Astrocyte of the spinal cord (primary cell): ENCODE measurements at places on chromosomes 5 and 9.

GRCh38 chr5:135133698-135134515 lies 99.9 kb upstream of the PITX1 start:
- no peak for DNase-seq

DNA sequence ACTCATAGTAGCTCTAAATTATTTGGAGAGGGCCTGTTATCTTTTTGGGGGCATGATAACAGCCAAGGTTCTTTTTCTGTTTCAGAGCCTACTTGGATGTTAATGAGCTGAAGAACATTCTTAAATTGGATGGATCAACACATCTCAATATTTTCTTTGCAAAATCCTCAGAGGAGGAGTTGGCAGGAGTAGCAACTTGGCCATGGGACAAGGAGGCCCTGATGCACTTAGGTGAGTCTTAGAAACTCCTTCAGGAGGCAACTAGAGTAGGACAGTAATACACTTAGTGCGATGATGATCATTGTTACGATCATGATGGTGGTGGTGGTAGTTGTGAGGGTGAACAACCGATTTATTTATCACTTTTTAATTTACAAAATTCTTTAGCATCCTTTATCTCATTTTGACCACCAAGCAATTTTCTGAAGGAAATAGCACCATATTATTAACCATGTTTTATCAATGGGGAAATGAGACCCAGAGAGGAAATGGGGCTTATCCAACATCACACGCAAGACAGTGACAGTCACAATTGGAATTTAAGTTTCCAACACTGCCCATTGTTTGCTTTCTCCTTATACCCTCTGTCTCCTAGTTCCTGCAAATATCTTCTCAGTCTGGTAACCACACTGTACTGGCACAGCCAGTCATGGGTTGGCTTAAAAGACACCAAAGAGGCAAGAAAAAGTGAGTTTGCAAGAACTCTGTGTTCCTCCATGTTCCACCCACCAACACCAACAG lies 54.0 kb downstream of the PAPPA start:
- no peak for DNase-seq

- DNase-seq, result no peak
Observed at GRCh38 chr9:129199044-129199435, 21.0 kb upstream of the IER5L start.

- no peak for DNase-seq
Observed at GRCh38 chr9:92295240-92295790, 1.8 kb upstream of the IARS1 start.

- DNase-seq, result no peak
Observed at GRCh38 chr9:133793471-133793870, 55.3 kb upstream of the SARDH start.

- DNase-seq, result no peak
Observed at GRCh38 chr5:158223054-158223600, 364.2 kb upstream of the CLINT1 start.

DNA sequence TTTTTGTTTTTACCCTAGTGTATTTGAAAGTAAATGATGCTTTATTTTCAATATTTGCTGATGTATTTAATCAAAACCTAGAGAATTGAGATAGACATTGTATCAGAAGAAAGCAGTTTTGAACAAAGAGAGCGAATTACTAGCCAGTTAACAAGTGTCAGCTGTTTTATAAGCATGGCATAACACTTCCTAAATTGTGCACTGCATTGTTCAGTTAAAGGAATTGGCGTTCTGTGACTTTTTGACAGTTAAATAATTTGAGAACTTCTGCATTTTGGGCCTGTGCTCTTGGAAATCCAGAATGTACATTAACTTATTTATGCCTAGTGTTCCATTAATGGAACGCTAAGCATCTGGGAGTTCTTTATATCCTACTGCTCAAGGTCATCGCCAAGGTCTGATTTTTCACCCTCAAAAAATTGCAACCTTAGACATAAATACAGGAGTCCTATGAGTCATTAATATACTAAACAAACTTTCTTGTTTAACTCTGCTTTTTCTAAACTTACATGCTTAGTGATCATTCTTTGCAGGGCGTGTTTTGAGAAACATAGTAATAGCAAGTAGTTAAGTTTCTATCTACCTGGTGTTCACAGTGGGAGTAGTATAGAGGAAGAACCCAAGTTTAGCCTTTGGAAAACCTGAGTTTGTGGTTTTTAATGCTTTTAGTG lies 31.1 kb downstream of the RASA1 start:
- DNase-seq, result no peak

- no peak for DNase-seq
Observed at GRCh38 chr5:132797651-132798050, 15.5 kb upstream of the SOWAHA start.

- no peak for DNase-seq
Observed at GRCh38 chr5:6166698-6167394, 211.5 kb downstream of the MED10 start.

- no peak for DNase-seq
Observed at GRCh38 chr5:135015942-135016341, 18.1 kb downstream of the PITX1 start.

DNA sequence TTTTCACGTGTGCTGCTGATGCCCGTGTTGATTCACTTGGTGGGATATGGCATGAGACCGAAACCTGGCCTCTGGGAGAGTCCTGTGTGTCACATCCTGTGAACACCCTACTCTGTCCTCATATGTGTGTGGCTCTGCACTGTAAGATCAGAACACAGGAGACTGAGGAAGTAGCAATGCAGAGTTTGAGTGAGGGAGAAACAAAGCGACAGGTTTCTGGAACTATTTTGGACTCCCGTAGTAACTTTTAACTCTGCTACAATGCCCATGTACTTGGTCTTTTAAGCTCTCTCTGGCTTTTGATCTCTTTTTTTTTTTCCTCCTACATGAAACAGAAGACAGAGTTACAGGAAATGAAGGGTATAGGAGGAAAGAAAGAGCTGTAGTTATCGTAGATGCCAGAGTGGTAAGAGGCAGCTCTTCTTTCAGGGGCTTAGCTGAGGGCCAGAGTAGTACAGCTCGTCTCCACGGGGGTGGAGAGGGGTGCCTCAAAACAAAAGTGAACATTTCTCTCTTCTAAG lies 26.6 kb downstream of the GRAMD2B start:
- DNase-seq, result peak; percentile 67

- DNase-seq, result no peak
Observed at GRCh38 chr9:130627896-130628792, 36.2 kb upstream of the PRDM12 start.

- peak; percentile 57 for DNase-seq
Observed at GRCh38 chr5:120765189-120765588, 301.1 kb downstream of the PRR16 start.

DNA sequence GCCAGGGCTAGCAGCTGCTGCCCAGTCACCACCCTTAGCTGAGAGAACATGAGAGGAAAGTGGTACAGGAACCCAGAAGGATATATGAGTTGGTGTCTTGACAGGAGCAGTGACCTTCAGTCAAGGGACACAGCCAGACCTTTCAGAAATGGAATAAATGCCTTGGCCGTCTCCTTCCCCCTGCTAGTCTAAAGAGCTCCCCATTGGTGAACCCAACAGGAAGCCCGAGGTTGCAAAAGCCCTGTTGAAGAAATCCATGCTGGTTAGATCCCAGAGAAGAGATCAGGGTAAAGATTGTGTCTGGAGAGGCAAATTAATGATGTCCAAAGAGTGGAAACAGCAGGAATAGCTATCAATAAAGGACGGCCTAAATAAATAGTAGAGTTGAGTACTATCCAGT lies 244.5 kb downstream of the NR3C1 start:
- no peak for DNase-seq

- DNase-seq, result no peak
Observed at GRCh38 chr5:22598796-22599195, 254.3 kb downstream of the CDH12 start.

DNA sequence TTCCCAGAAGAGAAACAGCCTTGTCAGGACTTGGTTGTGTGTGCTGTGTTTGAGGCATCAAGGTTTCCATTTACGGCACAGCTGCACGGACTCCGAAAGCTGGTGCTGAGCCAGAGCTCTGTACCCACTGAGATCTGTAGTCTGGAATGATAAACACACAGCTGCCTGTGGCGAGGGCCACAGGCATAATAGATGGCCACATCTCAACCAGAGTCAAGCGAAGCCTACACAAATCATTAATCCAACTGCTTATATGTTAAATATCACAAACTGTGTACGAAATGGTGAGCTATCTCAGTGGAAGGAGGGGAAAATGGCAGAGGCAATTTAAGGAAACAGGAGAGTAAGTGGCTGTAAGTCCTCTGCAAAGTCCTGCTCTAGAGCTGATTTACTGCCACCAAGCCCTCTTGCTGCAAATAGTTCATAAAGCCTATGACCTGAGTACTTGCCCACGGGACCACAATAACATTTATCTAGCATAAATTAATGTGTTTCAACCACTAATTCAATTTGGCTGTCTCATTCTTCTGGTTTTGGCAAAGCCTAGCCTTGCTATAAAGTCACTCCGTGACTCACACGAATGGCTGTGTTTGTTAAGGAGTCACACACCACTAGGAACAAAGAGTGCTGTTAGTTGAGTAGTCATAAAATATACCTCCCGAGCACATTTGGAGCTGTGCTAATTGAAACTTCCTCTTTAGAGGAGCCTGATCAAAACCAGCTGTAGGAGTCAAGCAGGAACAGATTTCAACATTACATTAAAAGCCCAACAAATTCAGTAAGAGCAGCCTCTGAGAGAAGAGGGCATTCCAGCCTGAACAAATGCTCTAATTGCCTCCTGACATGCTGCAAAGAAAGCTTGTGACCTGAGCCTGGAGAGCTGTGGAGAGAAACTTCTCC lies 738.6 kb upstream of the ZNF608 start:
- peak; percentile 99 for DNase-seq

GRCh38 chr9:136289651-136290507 lies 14.0 kb downstream of the CCDC187 start:
- DNase-seq, result no peak

GRCh38 chr5:60494635-60495034 lies 205.3 kb downstream of the DEPDC1B start:
- DNase-seq, result no peak

DNA sequence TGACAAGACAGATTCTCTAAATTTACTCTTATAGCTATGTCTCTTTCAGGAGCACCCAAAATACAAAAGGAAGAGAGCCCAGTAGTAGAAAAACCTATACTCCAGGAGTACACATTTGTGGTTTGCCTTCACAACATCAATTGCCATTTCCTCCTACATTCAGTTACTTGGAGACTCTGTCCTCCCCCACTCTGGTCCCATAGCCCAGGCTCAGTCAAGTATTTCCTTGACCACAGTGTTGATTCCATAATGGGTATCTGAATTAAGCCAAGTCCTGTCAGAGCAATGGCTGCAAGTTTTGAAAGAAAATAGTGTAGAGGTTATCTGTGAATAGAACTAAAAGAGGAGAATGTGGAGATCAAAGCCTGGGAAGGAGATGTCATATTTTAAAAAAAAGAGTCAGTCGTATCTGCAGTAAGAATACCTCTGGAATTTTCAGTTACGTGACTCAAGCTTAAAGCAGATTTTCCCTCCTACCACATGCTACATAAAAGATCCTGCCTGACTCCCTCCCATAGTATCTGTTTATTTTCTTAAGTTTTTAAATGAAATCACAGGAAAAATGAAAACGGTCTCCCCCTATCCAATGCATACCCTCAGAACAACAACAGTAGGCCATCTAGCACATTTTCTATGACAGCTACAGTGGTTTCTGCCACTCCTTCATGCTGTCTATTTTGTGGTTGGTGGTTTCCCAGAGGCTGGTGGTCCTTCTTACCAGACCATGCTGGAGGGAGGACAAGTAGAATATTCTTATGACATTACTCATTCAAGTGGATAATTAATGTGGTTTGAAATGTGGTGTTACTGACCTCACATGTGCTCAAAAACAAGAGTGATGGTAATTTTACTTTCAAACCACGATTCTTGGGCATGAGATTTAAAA lies 249.7 kb upstream of the TMEM161B start:
- DNase-seq, result peak; percentile 74

DNA sequence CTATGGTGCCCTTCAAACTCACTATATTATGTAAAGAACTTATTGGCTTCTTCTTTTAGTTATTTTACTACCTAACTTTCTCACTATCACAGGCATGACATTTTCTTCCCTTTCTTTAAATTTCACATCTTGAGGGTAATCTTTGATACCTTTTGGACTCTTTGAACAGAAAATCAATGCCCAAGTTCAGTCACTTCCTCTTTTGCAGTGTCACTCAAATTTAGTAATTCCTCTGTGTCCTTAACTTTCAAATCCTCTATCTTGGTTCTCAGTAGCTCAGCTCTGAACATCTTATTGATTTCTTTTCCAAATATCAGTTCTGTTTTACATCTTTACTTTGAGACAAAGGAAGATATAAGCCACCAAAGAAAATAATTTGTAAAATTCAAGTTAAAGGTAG lies 25.5 kb downstream of the CNTLN start:
- DNase-seq, result no peak

- DNase-seq, result no peak
Observed at GRCh38 chr5:125002727-125003598, 256.5 kb upstream of the ZNF608 start.

DNA sequence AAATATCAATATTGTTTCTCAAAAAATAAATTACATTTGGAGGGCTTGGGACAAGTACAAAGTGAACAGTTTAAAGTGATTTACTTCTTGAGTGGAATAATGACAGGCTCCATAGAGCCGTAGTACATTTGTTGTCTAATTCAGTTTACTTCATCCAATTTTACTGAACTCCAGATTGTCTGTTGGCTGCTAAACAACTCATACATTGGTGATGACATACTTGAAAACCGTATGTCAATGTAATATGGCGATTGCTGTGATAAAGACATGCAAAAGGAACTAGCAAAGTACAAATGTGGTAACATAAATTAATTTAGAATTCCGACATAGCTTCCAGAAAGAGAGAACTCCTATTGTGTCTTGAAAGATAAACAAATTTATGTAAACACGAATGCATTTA lies 1197.5 kb upstream of the CDH18 start:
- DNase-seq, result no peak

GRCh38 chr5:125700380-125700861 lies 722.8 kb upstream of the GRAMD2B start:
- DNase-seq, result no peak

DNA sequence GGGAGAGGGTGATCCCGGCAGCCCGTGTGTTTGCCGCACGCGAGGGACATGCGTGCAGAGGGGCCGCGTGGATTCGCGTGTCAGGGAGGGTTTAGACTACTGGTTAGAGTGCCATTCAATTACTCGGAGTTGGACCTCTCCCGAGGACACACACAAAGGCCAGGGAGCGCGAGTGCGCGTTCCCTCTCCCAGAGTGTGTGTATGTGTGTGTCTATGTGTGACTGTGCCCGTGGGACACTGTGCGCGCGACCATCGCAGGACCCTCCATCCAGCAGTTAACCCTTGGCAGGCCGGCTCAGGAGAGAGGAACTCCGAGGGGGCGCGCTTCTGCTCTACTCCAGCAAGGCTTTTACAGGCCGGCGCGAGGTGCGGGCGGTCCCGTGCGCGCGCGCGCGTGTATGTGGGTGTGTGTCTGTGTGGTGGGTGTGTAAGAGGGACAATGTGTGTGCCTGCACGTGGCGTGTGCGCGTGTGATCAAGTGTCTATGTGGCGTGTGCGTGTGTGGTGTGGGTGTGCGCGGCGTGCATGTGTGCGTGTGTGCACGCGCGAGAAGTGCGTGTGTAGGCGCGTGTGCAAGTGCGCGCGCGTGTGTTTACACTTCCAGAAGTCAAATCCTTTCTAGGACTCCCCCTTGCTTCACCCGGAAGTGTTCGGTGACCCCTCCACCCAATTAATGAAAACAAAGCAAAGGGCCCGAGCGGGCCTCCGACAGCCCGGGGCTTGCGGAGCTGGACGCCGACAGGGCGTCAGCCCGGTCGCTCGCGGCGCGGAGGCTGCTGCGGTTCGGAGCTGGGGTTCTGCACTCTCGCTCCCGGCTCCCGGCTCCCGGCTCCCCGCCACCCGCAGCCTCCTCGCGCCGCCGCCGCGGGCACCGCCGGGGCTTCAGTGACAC lies 75.3 kb upstream of the TBCA start:
- DNase-seq, result no peak
